ENCODE measurements at places on chromosomes 11 and 22.

DNA sequence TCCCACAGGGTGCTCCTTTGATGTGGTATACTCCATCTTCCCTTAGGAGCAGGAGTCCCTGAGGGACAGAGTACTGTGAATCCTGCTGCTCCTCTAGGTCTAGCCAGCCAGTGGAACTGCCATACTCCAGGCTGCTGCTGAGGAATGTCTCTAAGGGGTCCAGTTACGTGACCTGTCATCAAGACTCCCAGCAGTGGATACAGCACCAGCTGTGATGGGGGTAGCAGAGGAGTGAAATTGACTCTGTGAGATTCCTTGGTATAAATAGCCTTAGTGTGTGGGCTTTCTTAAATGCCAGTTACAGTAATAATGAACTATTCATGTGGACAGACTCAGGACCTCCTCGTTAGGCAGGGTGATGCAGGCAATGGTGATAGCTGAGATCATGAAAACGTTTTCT lies 140.4 kb upstream of the LUZP2 start:
- DNase-seq = no peak

DNA sequence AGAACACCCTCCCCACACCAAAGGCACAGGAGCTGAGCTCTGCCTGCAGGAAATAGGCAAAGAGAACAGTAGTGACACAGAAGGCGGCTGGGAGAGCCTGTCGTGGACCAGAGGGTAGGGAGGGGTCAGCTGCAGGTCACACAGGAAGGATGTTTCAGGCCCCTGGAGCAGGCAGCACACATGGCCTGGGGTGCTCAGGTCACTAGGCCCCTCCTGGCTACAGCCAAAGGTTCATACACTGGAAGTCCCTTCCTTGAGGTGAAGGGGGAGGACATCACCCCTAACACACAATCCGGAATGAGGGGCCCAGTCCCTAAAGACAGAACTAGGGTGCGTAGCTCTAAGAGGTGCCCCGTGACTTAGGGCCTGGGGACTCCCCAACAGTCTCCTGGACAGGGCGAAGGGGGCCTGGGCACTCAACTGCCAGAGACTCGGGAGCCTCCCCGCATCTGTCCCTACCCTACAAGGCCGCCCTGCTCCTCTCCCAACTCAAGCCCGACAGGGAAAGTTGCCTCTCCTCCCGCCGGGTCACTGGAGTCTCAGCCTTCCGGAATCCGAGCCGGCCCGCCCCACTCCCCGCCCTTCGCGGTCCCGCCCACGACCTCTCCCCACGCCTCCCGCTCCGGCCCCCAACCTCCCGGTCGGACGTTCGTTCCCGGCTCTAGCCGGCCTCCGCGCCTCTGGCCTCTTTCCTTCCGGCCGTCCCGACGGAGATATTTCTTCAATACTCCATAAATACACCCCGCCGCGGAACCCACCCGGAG lies at the start of gene CYB5R2:
TSS of gene CYB5R2 (minus strand) at position 541 of the 764 bp plus-strand sequence. CDS start 675 bp downstream, outside the sequence.
- peak; percentile 27 for DNase-seq

DNA sequence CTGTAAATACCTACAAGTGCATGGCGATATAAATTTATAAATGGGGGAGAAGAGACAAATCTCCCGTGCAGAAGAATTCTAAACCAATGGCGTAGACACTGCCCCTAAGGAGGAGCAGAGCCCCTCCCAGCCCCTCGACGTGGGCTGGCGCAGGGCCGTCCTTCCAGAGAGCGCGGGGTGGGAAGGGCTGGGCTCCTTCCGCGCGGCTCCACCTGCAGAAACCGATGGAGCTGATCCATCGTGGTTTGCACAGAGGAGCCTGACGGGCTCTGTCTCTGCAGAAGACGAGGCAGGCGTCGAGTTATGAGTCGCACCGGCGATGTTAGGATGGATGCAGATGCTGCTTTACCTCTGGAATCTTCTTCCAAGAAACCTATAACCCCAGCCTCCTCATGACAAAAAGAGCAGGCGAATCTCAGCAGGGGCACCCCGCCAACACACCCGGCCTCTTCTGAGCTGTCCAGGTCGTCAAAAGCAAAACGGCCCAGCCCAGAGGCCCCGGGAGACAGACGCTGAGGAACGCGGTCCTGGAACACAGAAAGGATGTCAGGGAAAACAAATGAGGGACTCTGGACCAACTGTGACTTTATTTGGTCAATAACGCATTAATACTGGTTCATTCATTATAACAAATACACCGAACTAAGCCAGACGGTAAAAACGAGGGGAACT lies 11.0 kb upstream of the B4GALNT4 start:
- DNase-seq = no peak

- no peak for DNase-seq
Measured at GRCh38 chr11:69391192-69392103, 90.0 kb upstream of the LINC01488 start.

- no peak for DNase-seq
Measured at GRCh38 chr11:43735115-43735514, 54.6 kb downstream of the HSD17B12 start.

- no peak for DNase-seq
Measured at GRCh38 chr11:15988693-15989231, 367.6 kb downstream of the SOX6 start.

GRCh38 chr22:26672060-26672471 lies 14.7 kb downstream of the MIAT start:
- DNase-seq = no peak

- DNase-seq = no peak
Measured at GRCh38 chr11:12693094-12693478, 18.9 kb downstream of the TEAD1 start.

All from hypothalamus (tissue), 51 donors.